ENCODE measurements at places on chromosomes 1 and 21.

- DNase-seq: no peak
Observed at GRCh38 chr21:33655588-33656221, 13.4 kb downstream of the ITSN1 start.

- DNase-seq: no peak
Observed at GRCh38 chr1:91099746-91100621, 78.1 kb upstream of the ZNF644 start.

DNA sequence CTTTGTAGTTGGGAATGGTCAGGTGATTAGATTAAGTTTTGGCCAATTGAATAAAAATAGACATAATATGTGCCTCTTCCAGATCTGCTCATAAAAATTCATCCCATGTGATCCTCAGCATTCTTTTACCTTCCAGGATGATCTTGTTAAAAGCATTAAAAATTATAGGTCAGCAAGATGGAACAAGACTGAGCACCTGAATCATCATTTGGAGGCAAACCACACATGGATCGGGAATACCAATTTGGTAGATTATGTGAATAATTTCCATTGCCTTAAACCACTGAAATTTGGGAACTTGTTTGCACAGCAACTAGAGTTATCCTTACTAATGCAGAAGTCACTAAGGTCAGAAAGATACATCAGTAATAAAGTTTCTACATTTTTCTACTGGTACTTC is 681.4 kb upstream of the ADGRL2 start:
- DNase-seq: no peak

DNA sequence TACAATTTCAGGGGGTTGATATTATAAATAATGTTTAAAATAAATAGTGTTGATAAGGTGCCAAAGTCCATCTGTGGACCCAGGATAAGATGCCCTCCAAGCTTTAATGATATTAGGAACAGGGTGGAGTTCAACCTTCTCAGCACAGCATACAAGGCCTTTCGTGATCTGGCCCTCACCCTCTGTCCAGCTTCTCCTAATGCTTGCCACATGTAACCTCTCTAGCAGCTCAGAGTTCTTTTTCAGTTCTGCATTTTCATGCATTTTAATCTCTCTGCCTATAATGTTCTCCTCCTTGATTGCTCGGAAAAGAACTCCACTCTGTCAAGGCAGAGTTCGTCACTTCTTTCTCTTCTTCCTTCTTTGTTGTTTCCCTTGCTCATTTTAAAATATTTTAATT is 21.4 kb upstream of the SMAP2 start:
- DNase-seq: no peak

DNA sequence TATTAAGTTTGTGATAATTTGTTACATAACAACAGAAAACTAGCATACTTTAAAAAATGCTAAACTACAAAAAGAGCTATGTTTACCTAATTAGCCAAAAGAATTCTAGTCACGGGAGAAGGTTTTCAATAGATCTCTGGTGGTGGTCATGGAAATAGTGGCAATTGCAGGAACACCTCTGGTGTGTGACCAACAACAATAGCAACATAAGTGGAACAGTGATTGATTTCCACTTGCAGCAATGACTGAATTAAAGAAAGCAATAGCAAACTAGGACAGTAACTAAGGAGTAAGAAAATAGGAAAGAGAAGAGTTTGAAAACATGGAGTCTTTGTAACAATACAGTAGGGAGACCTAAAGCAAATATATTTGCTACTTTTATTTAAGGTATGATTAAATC is 171.3 kb upstream of the ADGRL4 start:
- DNase-seq: no peak

- DNase-seq: no peak
Observed at GRCh38 chr1:53944469-53945182, 873 bp downstream of the IFT25 start.

DNA sequence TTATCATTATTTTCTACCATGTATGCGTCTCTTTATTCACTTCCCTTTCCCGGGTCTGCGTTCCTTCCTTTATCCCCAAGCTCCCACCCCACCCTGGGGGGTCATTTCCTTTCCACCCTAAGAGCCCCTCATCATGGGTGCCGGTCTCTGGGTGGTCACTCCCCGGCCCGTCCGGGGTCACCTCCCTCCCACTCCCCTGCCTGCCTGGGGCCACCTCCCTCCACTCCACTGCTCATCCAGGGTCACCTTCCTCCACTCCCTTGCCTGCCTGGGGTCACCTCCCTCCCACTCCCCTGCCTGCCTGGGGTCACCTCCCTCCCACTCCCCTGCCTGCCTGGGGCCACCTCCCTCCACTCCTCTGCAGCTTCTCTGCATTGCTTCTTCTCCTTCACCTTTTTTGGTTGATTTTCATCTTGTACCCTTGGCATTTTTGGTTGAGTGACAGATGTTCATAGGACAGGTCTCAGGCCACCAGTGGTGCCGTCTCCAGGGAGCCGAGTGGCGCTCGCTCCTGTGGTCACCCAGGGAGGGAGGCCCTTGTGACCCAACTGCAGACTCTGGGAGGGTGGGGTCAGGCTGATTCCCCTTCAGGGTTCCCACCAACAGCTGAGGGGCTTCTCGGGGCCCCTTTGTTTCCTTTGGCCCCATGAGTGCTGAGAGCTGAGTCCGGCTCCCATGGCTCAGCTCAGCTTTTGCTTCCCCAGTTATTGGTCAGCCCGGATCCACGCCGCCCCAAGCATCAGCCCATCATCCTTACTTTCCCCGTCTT is 48.6 kb upstream of the PCBP3 start:
- no peak for DNase-seq

DNA sequence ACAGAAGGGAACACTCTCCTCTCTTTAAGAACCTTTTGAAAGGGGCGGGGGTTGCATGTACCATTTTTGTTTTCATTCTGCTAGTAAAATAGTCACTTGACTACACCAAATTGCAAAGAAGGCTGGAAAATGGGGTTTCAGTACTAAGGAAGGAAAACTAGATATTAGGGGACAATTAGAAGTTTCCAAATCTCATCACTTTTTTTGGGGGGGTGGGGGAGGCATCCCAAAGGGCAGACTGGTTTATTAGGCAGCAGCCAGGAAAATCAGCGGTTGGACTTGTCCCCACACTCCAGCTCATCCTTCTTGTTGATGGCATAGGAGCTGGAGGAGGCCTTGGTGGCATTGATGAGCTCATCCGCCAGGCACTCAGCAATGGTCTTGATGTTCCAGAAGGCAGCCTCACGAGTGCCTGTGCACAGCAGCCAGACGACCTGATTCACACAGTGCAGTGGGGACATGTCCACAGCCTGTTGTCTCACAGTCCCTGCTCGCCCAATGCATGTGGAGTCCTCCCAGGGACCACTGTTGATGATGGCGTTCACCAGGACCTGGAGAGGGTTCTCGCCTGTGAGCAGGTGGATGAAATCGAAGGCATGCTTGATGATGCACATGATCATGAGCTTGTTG is 1.7 kb upstream of the TMEM50B start:
- DNase-seq: no peak

DNA sequence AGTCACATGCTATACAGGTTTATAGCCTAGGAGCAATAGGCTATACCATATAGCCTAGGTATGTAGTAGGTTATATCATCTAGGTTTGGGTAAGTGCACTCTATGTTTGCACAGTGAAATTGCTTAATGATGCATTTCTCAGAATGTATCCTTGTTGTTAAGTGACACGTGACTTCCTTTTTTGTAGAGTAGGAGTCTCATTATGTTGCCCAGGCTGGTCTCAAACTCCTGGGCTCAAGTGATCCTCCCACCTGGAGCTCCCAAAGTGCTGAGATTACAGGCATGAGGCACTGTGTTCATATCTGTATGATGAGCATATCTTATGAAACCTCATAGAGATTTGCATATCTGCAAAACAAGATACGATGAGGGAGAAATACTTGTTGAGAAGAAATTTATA is 13.8 kb upstream of the ABCB10 start:
- no peak for DNase-seq

DNA sequence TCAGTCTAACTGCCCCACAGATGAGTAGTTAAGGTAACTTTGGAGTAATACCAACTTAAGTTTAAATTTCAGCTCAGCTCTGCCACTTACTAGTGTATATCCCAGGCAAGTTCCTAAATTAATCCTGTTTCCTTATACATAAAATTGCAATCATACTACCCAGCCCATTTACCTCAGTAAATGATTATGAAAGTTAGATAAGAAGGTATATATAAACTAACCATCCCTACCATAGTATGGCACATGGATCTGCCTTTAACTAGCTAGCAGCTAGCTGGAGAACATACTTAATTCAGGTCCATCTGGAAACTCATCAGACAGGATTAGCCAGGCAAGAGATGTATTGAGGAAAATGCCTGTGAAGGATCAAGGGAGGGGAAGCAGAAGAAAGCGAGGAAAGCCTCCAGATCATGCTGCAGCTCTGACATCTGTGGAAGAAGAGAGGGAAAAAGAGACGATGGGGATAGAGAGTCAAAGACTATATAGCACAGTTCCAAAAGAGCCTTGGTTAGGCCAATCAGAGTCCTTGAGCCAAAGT is 8.0 kb upstream of the JAK1 start:
- no peak for DNase-seq

DNA sequence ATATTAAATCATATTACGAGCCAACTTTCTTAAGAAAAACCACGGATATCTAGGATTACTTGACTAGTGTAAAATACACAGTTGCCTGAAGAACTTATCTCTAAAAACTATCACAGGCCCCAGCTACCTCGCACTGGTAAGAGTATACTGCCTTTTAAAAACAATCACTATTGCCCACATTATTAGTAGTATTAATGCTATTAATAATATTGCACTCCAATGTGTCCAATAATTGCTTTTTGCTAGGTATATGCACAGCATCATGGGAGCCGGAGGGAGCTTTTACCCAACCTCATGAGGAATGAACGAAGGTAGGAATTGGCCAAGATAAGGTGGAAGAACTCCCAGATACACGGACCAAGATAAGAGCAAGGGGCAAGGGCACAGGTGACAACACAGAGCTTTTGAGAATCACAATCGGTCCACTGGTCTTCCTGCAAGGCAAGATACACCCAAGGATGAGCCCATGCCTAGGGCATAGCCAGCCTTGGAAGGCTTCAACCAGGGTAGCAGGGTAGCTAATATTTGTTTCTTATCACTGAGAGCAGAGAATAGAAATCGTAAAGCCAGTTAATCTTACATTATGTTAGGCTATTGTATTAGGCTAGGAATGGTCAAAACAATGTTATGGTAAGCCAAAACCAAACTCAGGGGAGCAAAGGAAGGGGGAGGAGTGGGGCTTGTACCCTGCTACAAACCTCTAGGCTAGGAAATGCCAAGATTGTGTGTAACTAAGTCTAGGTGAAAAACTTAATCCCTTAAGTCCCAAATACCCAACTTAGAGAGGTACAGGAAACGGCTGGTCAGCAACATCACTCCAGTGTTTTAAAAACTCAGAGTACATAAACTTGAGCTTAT is 9.4 kb downstream of the GLUL start:
- DNase-seq: no peak
